ENCODE measurements at places on chromosomes 12 and 14. TPM values are rescaled to one million over a fixed set of nuclear protein-coding genes. Genes with fewer than 3 reads are reported as not detected.

Gene EXOC3L4
- not detected for polyA plus RNA-seq

Gene SCYL2
- polyA plus RNA-seq, result 23.0 TPM

Gene SIX6
- not detected for polyA plus RNA-seq

Gene NRL
- 1.9 TPM for polyA plus RNA-seq

Gene RTL1
- not detected for polyA plus RNA-seq

Gene SERPINA6
- not detected for polyA plus RNA-seq

Gene SERPINA3
- polyA plus RNA-seq, result not detected

Gene SP1
- polyA plus RNA-seq, result 8.1 TPM

DNA sequence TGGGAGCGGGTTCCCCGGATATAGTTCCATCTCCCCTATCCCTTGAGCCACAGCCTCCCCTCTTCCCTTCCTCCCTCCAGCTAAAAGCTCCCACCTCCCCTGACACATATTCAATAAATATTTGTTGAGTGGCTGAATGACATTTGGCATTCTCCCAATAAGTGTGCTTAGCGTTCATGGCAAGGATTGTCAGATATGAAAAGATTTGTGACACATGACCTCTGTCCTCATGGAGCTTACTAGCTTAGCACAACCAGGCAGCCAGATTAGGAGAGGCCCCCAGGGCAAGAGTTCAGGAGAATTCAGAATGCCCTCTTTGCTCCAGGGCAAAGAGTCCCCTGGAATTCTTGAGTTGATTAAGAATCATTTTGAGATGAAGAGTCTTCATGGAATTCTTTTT lies 22.5 kb upstream of the SLC6A12 start:
- no peak overlapping the region for H3K4me3 ChIP-seq
- H3K27ac ChIP-seq, result no peak overlapping the region

DNA sequence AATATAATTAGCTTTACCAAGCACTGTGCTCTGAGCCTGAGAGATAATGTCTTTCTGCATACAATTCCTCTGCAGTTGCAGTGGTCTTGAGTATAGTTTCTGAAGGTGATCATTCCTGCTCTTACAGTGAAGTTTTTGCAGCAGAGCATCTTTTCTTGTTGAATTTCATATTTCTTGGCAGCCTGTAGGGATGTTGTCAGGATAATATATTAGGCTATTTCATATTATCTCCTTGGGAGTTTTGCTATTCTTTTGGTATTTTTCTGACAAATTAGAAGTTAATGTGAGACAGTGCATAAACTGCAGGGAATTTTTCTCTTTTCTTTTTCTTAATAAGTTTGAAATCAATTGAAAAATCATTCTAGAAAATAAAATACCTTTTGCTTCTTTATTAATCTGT lies 1502.6 kb upstream of the FLRT2 start:
- no peaks in the 10 kb centered on the region for H3K27me3 ChIP-seq
- no peak overlapping the region for H3K27ac ChIP-seq
- DNase-seq, result no peak

DNA sequence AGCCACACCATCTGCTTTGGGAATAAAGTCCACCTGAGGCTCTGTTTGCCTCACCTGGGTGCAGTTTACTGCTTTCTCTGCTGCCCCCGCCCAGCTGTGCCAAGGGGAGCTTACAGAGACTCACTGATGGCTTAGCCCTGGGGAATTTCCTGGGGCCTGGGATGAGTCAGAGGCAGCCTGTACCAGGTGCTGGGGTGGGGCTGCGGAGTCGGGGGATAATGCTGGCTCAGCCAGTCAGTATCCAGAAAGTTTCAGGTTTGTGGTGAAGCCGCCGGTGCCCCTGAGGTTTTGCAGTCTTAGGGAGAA lies 22.3 kb downstream of the PLEKHG3 start:
- no peaks in the 10 kb centered on the region for H3K27me3 ChIP-seq
- DNase-seq, result no peak
- H3K4me1 ChIP-seq, result peaks cover 69% of the 10 kb centered on the region
- H3K4me3 ChIP-seq, result peak overlapping the region; percentile 3

DNA sequence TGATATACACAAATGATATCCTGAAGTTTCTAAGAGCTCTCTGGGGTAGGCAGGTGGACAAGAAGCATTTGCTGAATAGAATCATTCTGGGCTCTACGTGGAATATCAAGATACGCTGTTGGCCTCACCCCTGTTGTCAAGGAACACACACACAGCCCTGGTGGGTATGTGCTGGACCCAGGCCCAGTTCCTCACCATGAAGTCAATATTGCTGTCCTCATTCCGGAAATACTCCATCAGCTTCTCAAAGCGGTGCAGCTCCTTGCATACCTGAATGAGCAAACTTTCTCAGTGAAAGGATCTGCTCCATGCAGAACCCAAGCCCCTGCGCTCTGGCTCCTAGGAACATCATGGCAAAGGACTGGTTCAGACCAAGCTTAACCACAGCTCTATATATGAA lies 31.4 kb downstream of the PRPF40B start:
- no peak overlapping the region for H3K27ac ChIP-seq
- DNase-seq, result no peak
- no peaks in the 10 kb centered on the region for H3K27me3 ChIP-seq
- no peaks in the 10 kb centered on the region for H3K4me1 ChIP-seq

DNA sequence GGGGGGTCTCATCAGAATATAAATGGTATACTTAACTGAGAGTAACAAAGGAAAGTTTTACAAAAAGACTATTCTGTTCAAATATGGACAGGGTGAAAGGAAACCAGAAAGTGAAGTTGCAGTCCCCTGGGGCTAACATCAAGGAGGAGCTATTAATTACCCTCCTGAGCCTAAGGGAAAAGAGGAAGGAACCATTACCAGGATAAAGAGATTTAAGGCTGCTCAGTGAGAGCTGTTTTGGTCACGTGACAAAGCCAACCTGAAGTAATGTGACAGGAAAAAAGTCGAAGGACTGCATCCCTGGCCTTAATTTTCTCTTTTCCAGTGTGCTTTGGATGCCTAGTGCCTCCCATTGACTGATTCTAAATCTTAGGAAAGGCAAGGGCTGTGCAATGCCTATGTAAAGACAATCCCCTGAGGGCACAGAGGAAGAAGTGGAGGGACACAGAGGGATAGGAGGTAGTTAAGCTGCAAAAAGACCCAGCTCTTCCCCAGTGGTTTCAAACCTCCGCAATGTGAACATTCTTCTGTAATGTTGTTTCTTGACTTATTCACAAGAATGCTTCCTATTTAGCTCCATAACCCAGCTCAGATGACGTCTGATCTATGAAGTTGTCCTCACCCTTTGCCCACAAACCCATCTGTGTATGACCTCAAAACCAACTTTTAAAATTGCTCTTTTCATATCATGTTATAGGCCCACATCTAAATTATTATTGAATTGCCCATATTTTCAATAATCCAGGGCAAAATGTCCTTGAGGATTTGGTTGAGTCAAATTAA lies 187.7 kb upstream of the DCN start:
- H3K27ac ChIP-seq, result no peak overlapping the region
- no peaks in the 10 kb centered on the region for H3K27me3 ChIP-seq
- no peak overlapping the region for H3K4me3 ChIP-seq
- no peaks in the 10 kb centered on the region for H3K36me3 ChIP-seq
- no peak for DNase-seq
- H3K4me1 ChIP-seq, result no peaks in the 10 kb centered on the region

DNA sequence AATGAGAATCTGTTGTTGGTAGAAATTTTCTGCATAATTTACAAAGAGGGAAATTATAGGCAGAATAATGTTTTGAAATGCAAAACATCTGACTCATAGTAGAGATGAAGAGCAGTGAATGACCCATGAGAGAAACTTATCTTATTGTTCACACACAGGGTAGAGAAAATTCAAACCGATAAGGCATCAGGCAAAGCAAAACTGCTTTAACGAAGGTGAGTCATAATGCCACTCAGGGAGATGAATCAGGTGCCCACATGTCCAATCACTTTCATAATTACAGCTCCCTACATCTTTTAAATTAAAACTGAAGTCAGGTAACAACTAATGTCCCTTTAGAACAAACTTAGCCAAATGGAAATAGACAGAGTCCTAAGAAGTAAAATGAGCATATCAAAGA lies 265.6 kb upstream of the GARIN6 start:
- H3K27ac ChIP-seq, result no peak overlapping the region
- DNase-seq, result no peak
- no peaks in the 10 kb centered on the region for H3K36me3 ChIP-seq
- no peaks in the 10 kb centered on the region for H3K27me3 ChIP-seq

- no peak overlapping the region for H3K4me3 ChIP-seq
- H3K27ac ChIP-seq, result no peak overlapping the region
- H3K36me3 ChIP-seq, result peaks cover 6% of the 10 kb centered on the region
- H3K4me1 ChIP-seq, result no peaks in the 10 kb centered on the region
- DNase-seq, result no peak
These were observed 58.6 kb downstream of the BTBD7 start for GRCh38 chr14:93274055-93274806.

DNA sequence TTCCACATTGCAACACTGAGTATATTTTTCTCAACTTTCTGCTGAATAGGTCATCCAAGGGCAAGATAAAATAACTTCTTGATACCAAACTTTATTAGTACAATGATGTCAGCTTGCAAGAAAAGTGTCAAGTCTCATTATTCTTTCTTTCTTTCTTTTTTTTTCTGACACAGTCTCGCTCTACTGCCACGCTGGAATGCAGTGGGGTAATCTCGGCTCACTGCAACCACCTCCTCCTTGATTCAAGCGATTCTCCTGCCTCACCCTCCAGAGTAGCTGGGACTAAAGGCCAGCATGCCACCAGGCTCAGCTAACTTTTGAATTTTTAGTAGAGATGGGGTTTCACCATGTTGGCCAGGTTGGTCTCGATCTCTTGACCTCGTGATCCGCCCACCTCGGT lies 523.4 kb downstream of the FSCB start:
- no peaks in the 10 kb centered on the region for H3K36me3 ChIP-seq
- no peak overlapping the region for H3K27ac ChIP-seq
- no peak for DNase-seq

DNA sequence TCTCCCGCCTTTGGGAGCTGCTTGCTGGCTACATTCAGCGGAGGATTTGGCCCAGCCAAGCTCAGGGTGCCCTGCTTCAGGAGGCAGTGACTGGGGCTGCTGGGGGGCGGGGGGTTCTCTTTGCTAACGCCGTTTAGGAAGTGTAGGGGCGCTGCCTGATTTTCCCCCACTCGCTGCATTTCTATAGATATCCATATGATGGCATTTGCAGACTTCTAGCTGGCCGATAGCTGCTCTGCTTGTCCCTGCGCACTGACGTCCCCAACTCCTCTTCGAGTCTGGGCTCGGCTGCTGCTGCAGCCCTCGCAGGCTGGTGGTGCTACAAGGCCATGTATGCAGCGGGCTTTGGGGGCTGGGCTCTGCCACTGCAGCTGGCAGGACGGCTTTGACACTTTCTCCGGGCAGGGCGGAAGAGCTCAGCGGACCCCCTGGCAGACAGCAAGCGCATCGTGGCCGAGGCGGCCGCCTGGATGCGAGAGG lies 3.1 kb downstream of the LRFN5 start:
- DNase-seq, result no peak
- peaks cover 5% of the 10 kb centered on the region for H3K4me1 ChIP-seq

GRCh38 chr14:22251090-22251489 lies 337.9 kb downstream of the DAD1 start:
- no peaks in the 10 kb centered on the region for H3K4me1 ChIP-seq
- no peaks in the 10 kb centered on the region for H3K36me3 ChIP-seq
- H3K4me3 ChIP-seq, result no peak overlapping the region
- no peak overlapping the region for H3K27ac ChIP-seq
- no peak for DNase-seq
- no peaks in the 10 kb centered on the region for H3K27me3 ChIP-seq

- H3K4me1 ChIP-seq, result no peaks in the 10 kb centered on the region
- no peak overlapping the region for H3K4me3 ChIP-seq
- DNase-seq, result no peak
These were observed 122.7 kb downstream of the SLC38A6 start for GRCh38 chr14:61103541-61104339.

- no peaks in the 10 kb centered on the region for H3K4me1 ChIP-seq
- no peak overlapping the region for H3K27ac ChIP-seq
- no peaks in the 10 kb centered on the region for H3K36me3 ChIP-seq
- DNase-seq, result no peak
These were observed 10.5 kb downstream of the GPR137C start for GRCh38 chr14:52563120-52563519.

DNA sequence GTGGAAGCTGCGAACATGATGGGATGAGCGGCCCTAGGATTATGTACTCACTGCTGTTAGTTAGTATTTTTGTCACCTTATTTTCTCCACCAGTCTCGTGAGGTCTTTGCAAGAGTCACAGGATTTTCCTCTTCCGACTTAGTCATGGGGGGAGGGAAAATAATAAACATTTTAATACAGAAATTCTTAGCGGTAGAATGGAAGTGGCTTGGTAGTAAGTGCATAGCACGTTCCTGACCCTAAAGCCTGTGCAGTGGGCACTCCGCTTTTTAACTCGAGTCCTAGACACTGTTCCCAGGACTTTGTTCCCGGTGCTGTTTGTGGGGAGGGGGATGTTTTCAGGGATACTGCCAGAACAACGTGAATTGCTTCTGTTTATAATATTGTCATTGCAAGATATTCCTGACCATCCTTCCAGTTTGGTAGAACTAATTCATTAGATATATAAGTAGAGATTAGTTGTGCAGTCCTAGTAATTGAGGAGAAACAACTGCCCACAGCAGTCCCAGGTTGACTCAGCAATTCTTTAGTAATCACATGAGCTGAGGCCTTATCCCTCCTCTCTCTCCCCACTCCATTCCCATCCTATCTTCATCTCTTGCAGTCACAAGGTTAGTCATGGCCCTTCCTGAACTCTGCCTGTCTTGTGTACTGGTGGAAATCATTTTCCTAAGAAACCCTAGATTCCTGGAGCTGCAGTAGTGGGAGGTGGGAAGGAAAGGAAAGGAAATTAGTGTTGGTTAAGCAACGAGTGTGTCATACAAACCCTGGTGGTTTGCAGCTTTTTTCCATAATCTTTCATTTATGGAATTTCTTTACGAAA lies 799 bp downstream of the SLC38A6 start:
- H3K27ac ChIP-seq, result peak overlapping the region; percentile 92
- H3K4me1 ChIP-seq, result peaks cover 26% of the 10 kb centered on the region
- no peaks in the 10 kb centered on the region for H3K27me3 ChIP-seq
- no peak for DNase-seq

- H3K27me3 ChIP-seq, result no peaks in the 10 kb centered on the region
- no peaks in the 10 kb centered on the region for H3K4me1 ChIP-seq
- H3K4me3 ChIP-seq, result no peak overlapping the region
- H3K27ac ChIP-seq, result no peak overlapping the region
These were observed 63.5 kb downstream of the ACACB start for GRCh38 chr12:109179927-109180326.

DNA sequence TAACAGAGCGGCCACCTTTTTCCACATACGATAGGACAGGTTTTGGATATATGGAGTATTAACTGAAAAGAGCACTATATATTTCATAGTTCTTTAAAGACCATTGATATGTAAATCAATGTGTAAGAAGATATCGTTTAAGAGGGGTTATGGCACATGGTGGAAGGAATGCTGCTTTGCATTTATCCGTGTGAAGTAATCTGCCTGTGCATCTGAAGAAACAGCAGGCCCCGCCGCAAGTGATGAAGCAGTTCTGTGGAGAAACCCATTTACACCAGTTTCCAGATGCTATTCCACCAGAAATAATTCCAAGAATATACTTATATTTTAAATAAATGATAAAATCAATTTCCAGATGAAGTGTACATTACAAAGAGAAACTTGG lies 72.4 kb downstream of the BICD1 start:
- H3K27ac ChIP-seq, result no peak overlapping the region
- H3K4me1 ChIP-seq, result no peaks in the 10 kb centered on the region
- H3K27me3 ChIP-seq, result no peaks in the 10 kb centered on the region
- DNase-seq, result no peak
- H3K36me3 ChIP-seq, result no peaks in the 10 kb centered on the region
